A549 treated with RU486 at 1 μM for 4 hours (cell line): ENCODE measurements at places on chromosomes 2 and 18. TPM values are rescaled to one million over a fixed set of nuclear protein-coding genes. Genes with fewer than 3 reads are reported as not detected.

Gene CD226
- 0.08 to 0.10 TPM (median 0.09 TPM) in 3 of 5 replicates, not detected in the others for total RNA-seq

Gene TANC1
- total RNA-seq, result 5.4 to 9.4 TPM (median 9.3 TPM) in 5 replicates

Gene COPS7B
- 33.1 to 43.4 TPM (median 41.0 TPM) in 5 replicates for total RNA-seq

Gene C1GALT1C1L
- 1.7 to 2.5 TPM (median 2.0 TPM) in 5 replicates for total RNA-seq

Gene RBFA
- total RNA-seq, result 29.6 to 31.1 TPM (median 30.4 TPM) in 5 replicates

Gene GULP1
- total RNA-seq, result 29.9 to 47.9 TPM (median 39.7 TPM) in 5 replicates

Gene TUBA3E
- not detected in 5 replicates for total RNA-seq

Gene UNC80
- not detected in 5 replicates for total RNA-seq

Gene OTX1
- 2.8 to 4.6 TPM (median 3.8 TPM) in 5 replicates for total RNA-seq

Gene RPS27A
- total RNA-seq, result 2,688 to 3,509 TPM (median 3,039 TPM) in 5 replicates

Gene ACTG2
- total RNA-seq, result 0.17 to 0.43 TPM (median 0.29 TPM) in 4 of 5 replicates, not detected in the other

Gene CCT7
- 568 to 901 TPM (median 612 TPM) in 5 replicates for total RNA-seq

Gene GTF3C2
- 55.1 to 68.3 TPM (median 62.9 TPM) in 5 replicates for total RNA-seq

Gene STPG4
- 0.10 to 0.17 TPM in 2 of 5 replicates, not detected in the others for total RNA-seq

Gene PLEK
- total RNA-seq, result not detected in 5 replicates

Gene TFCP2L1
- total RNA-seq, result 0.95 to 1.3 TPM (median 1.2 TPM) in 5 replicates

Gene MAPRE3
- 12.3 to 16.4 TPM (median 14.0 TPM) in 5 replicates for total RNA-seq

Gene TEX44
- not detected in 5 replicates for total RNA-seq

Gene TNS1
- 5.3 to 13.3 TPM (median 9.4 TPM) in 5 replicates for total RNA-seq

Gene KCNF1
- 24.5 to 43.7 TPM (median 39.9 TPM) in 5 replicates for total RNA-seq

Gene CAPN10
- total RNA-seq, result 15.3 to 25.8 TPM (median 21.3 TPM) in 5 replicates

Gene IHH
- 0.09 to 0.13 TPM (median 0.11 TPM) in 4 of 5 replicates, not detected in the other for total RNA-seq

Gene CRYBA2
- total RNA-seq, result 0.54 TPM in 1 of 5 replicates, not detected in the others

Gene KIDINS220
- total RNA-seq, result 14.0 to 20.0 TPM (median 18.9 TPM) in 5 replicates

Gene IL36RN
- total RNA-seq, result 0.06 to 0.59 TPM (median 0.08 TPM) in 4 of 5 replicates, not detected in the other

Gene LCT
- 0.03 to 0.07 TPM (median 0.05 TPM) in 3 of 5 replicates, not detected in the others for total RNA-seq

Gene DYSF
- total RNA-seq, result 0.56 to 0.81 TPM (median 0.67 TPM) in 5 replicates
